Stimulated activated CD8-positive, alpha-beta memory T cell treated with anti-CD3 and anti-CD28 coated beads, Interleukin-4, amount 100 ng/mL, for 1 hour (primary cell): ENCODE measurements at places on chromosomes 11 and 22.

- DNase-seq: no peak
Observed at GRCh38 chr11:104970756-104971155, 2.4 kb upstream of the CASP4 start.

DNA sequence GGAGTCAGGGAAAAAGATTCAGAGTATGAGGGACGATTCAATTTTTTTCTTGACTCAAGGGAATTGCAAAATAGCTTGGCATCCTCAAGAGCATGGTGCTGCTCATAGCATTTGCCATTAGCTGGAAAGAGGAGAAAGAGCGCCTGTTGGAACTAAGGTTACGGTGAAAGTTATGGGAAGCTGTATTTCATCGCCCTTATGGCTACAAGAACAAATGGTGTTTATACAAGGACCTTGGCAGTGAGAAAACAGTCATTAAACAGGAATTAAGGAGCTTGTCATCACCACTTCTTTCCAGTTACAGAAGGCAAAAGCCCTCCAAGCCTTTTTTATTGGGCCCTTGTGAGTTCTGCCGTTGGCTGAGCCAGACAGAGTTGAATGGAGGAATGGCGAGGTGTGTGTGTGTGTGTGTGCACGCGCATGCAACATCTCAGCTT lies 74.2 kb downstream of the ALX4 start:
- no peak for DNase-seq

DNA sequence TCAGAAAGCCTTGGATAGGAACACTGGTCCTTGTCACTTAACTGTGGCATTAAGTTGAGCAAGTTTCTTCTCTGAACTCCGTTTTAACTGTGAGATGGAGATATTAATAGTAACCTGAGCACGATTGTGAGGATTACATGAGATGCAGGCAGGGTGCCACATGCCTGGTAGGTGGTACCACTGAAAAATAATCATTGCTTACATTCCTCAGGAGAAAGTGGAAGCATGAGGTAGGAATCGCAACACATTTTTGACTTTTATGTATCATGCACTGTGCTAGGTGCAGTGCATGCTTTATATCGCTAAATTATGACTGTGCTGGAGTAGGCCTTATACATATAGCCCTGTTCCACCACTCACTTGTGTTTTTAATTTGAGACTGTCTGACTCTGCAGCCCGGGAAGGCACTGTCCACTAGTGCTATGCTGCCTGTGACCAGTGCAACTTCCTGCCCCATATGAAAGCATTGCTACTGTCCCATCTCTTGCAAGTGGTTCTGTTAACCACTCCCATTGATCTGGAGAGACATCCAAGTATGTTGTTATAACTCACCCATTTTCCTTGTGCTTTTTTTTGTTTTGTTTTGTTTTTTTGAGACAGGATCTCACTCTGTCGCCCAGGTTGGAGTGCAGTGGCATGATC lies 1.0 kb downstream of the UQCR10 start:
- no peak for DNase-seq

GRCh38 chr22:39900306-39901227 lies at the start of gene GRAP2:
Gene GRAP2 (plus strand): TSS chr22:39901084. CDS start chr22:39947107, 46,023 bp downstream.
- peak; percentile 41 for DNase-seq

- DNase-seq: no peak
Observed at GRCh38 chr22:41273128-41273527, 12.9 kb downstream of the RANGAP1 start.

GRCh38 chr22:44926124-44926475 lies 83.7 kb downstream of the PHF21B start:
- DNase-seq: no peak
